ENCODE measurements at places on chromosomes 12 and 14.

- no peak for DNase-seq
Observed at GRCh38 chr14:58876608-58877007, 238.8 kb downstream of the DACT1 start.

DNA sequence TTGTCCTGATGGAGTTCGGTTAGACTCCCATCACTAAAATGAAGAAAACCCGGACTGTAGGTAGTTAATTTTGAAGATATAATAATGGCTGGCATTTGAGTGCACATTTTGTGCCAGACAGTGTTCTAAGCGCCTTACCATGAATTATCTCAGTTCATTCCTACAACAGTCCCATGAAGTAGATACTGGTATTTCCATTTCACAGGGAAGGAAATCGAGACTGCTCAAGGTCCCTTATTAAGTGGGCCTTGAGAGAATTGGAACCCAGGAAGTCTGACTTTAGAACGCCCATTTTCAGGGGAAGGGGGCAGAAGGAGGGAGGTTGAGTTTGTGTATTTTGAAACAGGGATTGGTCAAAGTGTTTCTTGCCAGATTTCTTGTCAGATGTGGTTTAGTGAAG is 855 bp downstream of the MNAT1 start:
- no peak for DNase-seq

DNA sequence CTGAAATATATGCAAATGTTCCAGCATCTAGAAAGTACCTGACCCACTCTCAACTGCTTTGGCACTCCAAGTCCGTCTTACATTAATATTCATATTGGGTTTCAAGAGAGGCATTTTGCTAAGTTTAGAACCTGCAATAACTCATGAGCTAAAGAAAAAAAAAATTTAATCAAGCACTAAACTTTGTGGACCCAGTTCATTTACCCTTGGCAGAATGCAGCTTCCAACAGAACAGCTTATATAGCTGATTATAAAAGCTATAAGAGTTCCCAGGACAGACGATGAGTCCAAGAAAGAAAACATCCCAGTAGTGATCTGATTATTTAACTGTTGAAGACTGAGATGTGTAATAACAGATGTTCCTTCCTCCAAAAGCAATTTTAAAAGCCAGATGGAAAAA is 592.0 kb downstream of the KCNH5 start:
- DNase-seq, result no peak

GRCh38 chr12:6807170-6807569 is 14.5 kb upstream of the GPR162 start:
- no peak for DNase-seq

DNA sequence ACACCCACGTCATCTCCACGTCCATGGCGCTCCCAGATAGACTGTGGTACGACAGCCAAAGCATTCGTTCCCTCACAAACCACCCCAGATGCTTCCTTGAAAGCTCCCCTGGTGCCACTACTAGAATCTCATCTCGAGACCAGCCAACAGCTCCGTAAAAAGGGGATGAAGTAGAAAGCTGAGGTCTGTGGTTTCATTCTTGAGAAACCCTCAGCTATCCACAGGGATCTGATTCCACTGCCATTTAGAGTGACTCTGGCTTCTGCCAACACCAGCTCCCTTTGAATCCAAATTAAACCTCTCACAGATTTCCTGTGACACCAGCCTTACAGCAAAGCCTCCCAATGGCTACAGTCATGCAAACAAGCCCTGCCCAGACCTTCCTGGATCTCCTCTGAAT is 18.5 kb upstream of the FOXN3 start:
- no peak for DNase-seq

- no peak for DNase-seq
Observed at GRCh38 chr14:97187916-97188315, 390.7 kb downstream of the VRK1 start.

DNA sequence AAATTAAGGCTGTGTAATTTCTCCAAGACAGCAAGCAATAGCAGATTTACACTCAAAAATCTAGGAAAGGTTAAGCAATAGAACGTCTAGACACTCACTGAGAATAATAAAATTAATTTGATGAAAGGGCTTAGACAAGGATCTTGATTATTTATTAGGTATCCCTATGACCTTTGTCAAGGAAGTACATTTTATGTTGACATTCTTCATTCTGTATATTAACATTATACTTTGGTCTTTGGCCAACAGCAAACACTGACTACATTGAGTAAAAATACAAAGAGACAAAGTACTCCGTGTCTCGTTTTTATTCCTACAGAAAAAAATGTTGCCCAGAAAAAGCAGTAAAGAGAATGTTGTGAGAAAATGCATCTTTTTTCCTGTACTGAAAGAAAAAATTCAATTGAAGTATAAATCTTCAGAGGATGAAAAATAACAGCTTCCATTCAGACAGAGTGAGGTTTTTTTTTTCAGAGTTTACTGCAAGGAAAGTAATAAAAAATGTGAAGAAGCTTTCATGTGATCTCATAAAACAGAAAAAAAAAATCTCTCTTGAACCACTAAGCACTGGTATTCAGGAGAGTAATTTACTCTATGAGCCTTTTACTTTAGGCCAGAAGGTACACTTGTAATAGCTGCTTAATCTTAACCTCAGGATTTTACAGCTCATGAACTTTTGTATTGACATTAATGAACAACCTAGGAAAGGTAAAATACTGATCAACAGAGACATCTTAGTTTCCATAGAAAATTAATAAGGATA is 605.0 kb downstream of the FSCB start:
- DNase-seq, result no peak

- DNase-seq, result peak; percentile 32
Observed at GRCh38 chr14:97705976-97706375, 908.8 kb downstream of the VRK1 start.

DNA sequence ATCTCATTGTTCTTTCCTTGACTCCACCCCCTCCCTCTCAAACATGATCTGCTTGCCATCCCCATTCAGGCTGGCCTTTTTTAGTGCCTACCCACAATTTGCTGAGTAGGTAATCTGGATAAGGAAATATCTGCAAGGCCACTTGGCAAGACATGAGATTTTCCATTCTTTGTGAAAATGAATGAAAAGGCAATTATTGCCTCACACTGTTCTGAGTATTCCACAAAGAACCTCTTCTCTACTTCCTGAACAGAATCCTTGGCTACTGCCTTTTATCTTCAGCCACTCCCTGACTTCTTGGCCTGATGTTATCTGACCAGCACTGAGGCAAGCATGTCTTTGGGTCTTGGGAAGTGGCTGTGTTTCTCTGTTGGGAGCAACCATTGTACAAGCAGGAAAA is 263.2 kb upstream of the ATP2B1 start:
- DNase-seq, result no peak

GRCh38 chr14:65370801-65371248 is 41.7 kb upstream of the FUT8 start:
- DNase-seq, result no peak

DNA sequence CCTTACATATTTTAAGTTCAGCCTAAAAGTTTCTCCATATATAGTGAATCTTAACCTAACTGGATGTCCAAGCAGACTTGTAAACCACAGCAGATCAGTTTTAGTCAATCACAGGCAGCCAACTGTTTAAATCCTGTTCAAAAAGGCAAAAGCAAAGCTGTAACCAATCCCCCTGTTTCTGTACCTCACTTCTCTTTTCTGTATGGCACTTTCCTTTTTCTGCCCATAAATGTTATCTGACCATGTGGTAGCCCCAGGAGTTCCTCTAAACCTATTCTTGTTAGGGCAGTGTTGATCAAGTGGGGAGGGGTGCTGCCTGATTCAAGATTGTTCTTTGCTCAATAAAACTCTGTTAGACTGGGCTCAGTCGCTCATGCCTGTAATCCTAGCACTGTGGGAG is 8.5 kb upstream of the DACT1 start:
- DNase-seq, result no peak

DNA sequence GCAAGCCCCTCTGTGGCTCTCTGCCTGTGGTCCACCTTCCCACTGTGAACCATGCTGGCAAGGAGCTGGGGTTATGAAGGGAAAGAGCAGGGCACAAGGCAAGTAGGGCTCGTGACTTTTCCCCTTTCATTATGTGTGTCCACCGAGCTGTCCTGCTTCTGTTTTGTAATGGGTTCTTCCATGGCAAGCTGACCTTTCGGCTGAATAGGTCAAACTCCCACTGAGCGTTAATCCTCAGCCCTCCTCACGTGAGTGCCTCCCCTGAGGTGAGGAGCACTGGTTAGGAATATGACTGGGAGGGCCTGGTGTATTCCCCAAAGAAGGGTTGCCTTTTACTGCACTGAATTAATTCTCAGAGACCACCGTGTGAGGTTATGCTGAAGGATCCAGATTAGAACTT is 424.3 kb downstream of the NPAS3 start:
- no peak for DNase-seq

- DNase-seq, result no peak
Observed at GRCh38 chr14:37138898-37139297, 33.5 kb downstream of the SLC25A21 start.

- DNase-seq, result no peak
Observed at GRCh38 chr14:88242446-88242845, 80.6 kb downstream of the KCNK10 start.

- DNase-seq, result no peak
Observed at GRCh38 chr12:45051572-45052125, 750 bp upstream of the DBX2 start.

DNA sequence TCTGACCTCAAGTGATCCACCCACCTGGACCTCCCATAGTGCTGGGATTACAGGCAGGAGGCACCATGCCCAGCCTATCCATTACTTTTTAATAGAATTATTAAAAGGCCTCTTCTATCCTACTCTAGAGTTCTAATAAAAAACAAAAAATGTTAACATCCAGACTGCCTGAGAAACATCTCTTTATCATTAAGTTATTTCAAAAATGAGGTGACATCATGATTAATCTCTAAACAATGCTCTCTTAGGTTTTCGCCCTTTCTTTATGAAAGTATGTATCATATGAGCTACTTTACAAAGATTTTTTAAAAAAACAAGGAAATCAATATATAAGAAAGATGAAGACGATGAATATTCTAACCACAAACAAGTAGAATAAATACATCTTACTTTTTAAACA is 52.6 kb downstream of the FGD6 start:
- DNase-seq, result no peak

DNA sequence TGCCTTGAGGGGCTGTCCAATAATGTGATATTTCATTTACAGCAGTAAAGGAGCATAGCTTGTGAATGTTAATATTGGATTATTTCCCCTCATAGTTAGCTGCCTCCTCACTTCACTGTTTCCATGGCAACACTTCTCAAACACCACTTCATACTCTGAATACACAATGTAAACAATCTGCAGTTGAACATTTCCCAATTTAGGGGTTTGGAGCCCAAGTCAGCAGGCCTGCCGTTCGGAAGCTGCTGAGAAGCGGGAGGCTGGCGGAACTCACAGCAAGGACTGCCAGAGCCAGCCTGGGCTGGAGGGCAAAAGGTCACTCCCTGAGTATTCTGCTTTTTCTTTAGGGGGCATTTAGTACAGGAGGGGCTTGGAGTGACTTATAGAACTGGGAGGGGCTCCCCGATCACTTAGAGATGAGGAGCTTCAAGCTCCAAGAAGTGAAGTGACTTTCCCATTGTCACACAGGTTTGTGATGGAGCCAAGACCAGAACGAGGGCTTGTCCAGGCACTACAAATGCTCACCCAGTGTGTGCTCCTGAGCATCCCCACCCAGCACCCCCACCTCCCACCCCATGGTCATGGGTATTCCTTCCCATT is 12.1 kb upstream of the SLC24A4 start:
- no peak for DNase-seq

DNA sequence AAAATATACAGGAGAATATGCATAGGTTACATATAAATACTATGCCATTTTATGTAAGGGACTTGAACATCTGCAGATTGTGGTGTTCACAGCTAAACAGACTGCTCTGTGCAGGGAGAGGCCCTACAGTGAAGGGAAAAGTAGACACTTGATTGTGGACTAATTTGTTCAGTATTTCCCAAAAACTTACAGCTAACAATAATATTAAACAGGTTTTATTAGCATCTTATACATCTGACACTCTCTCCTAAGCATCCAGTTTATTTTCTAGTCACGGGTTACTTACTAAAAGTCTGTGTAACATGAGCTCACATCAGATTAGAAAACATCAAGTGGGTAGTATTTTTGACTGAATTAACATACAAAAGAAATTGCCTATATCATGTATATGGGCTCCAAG is 53.3 kb upstream of the OR5AU1 start:
- DNase-seq, result no peak

DNA sequence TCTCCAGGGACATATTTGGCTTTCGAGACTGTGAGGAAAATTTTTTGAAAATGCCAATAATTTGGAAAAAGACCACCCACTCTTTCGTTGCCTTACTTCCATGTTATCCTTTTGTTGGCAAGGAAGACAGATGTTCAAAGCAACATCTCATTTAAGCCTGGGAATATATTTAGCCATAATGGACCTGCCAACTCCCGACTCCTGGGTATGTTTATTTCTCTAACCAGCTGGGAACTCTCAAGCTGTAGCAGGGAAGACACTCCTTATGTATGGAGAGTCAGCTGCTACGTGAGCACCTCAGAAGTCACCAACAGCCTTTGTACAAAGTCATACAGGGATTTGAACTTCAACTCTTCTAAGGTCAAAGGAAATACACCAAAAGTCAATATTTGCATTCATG is 96.5 kb upstream of the DAAM1 start:
- no peak for DNase-seq

DNA sequence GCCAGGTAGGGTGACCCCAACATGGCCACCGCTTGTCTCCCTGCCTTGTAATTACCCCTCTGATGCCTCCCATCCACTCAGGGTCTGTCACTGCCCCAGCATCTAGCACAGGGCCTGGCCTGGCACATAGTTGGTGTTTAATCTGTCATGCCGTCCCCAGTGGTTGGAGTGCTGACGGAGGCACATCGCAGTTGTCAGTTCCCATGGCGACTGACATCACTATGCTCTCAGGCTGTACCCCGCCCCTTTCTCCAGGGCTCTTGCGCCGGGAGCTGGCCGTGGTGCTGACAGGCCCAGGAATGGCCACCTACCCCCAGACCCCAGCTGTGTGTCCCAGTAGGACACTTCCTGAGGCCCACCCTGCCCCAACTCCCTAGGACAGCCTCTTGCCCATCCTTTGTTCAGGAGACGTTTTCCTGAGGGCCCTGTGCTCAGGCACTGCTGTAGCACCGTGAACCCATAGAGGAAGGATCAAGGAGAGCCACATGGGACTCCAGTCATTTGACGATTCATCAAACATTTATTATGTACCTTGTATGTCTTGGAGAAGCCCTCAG is 23.0 kb downstream of the FAM222A start:
- DNase-seq, result peak; percentile 16
